Stimulated activated CD8-positive, alpha-beta memory T cell treated with anti-CD3 and anti-CD28 coated beads, Interleukin-15, amount 100 ng/mL, for 1 hour (primary cell): ENCODE measurements at places on chromosomes 12 and 14.
A peak's percentile ranks its signal among the peaks of the same experiment; 100 is the strongest.

DNA sequence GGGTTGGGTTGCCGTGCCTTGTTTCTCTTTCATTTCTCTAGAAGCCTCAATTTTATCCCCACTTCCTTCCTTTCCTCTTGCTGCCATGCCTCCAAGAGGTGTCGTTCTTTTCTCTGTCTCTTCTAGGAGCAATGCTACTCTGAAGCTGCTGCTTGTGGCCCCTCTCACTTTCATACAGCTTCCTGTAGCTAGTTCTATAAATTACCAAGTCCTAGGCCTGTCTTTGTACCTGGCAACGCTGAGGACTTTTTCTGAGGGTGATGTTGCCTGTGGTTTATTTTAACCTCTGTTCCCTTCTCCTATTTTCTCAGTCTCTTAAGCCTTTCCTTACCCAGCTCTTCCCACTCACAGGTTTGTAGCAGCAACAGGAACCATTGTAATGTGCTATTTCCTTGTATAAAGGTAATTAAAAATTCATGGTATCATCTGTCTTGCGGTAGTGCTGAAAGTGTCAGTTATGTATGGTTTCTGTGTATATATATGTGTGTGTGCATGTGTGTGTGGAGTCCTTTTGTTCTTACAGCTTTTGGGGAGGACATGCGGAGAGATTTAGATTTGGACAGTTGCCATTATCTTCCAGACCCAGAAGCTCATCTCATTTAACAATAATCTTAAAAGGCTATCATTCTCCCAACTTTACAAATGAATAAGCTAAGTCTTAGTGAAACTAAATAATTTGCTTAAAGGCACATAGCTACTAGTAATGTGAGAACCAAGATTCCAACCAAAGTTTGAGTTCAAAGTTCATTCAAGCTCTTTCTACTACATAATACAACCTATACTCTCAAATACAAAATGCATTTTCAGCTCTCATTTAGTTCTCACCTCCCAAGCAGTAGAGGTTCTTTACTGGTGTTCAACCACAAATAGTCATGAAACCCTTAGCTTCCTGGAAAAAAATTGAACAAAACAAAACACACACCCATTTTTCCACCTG is 43.8 kb downstream of the DDHD1 start:
- DNase-seq, result peak; percentile 13

DNA sequence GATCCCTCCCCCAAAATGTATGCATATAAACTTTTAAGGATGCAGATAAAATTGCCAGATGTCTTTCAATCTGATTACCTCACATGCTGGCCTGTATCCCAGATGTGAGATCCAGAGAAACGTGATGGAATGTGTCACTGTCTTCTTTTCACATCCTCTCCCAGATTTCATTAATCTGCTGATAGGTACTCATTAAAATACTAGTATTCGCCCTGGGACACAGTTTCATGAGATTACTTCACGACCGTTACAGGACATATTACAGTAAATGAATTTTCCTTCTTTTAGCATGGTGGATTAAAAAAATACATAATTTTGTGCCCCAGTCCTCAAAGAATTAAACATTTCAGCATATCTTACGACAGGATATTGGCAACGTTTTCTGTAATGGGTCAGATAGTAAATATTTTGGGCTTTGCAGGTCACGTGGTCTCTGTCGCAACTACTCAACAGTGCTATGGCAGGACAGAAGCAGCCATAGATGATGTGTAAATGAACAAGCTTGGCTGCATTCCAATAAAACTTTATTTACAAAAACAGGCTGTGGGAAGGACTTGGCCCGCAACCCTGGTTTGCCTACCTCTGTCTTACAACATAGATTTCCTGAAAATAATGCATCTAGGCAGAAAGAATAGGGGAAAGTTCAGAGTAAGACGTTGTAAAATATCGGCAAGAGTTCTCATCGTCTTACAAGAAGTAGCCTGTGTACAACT is 156.0 kb upstream of the DIO3 start:
- no peak for DNase-seq

GRCh38 chr12:108666401-108666881 is 32.7 kb upstream of the SELPLG start:
- DNase-seq, result no peak

DNA sequence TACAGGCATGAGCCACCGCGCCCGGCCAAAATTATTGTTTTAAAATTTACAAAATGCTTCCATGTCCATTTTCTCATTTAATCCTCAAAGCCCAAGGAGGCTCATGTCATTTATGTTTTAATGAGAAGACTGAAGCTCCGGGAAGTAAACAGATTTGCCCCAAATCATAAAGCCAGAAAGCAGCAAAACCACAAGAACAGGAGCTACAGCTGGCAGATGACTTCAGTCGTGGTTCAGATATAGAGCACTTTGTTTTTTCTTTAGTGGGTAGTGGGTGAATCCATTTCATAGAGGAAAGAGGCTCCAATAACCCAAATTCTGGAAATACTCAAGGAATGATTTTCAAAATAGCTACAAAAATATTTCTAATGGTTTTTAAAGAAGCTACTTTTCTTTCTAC is 45.4 kb upstream of the VPS33A start:
- no peak for DNase-seq

DNA sequence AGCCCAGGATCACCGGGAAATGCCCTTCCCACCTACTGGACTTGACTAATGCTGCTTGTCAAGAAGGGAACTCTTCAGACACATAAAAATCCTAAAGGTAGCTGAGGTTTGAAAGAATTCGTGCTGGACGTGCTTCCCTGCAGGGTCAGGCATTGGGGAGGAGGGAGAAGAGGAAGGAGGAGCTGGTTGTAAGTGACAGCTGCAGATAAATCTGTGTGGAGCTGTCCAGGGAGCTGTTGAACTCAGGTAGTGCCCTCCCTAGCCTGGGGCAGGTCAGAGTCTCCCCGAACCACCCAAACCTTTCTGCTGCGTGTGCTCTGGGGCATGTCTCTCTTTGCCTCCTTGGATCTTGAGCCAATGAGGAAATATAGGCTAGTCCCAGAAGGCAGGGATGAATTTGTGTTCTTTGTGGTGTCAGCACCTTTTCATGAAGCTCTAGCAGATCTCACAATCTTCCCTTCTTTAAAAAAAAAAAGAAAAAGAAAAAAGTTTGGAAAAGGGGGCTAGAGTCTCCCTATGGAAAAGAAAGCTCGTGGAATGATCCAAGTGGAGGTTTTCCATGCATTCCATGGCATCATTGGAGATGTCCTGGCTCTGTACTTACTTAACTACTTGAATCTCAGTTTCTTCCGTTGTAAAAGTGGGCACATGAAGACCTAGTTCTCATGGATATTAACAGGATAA is 23.6 kb upstream of the FOS start:
- no peak for DNase-seq

- DNase-seq, result no peak
Observed at GRCh38 chr14:96148631-96149030, 56.0 kb upstream of the BDKRB2 start.

GRCh38 chr12:82327861-82328260 is 30.3 kb downstream of the CCDC59 start:
- no peak for DNase-seq

DNA sequence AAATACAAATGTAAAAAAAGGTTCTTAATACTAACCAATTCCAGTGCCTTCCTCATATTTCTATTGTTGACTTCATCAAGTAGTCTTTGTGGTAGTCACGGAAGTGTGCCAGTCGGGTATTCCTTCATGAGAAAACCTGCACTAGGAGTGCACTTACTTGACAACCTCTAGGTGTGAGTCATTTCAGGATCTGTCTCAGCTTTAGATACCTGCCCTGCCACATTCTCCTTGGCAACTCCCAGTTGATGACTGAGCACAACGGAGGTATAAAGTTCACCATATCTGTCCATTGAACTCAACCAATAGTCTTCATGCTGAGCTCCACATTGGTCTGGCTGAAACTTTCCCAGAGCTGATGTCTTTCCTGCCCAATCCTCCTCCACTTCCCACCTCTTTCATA is 215.7 kb downstream of the SYT10 start:
- no peak for DNase-seq

DNA sequence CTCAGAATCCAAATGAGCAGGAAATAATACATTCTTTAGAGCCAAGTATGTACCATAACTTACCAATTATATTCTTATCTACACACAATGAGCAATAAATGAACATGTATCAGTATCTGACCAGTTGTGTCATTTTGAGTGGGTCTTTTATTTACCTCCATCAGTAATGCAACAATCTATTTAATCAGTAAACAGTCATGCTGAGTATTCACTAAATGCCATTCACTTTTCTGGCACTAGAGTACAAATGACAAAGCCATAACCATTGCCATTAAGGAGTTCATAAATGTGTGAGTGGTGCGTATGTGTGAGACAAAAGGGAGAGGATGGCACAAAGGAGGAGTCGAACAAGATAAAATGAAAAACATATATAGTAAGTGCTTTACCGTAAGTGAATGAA is 1.5 kb upstream of the STRAP start:
- no peak for DNase-seq

DNA sequence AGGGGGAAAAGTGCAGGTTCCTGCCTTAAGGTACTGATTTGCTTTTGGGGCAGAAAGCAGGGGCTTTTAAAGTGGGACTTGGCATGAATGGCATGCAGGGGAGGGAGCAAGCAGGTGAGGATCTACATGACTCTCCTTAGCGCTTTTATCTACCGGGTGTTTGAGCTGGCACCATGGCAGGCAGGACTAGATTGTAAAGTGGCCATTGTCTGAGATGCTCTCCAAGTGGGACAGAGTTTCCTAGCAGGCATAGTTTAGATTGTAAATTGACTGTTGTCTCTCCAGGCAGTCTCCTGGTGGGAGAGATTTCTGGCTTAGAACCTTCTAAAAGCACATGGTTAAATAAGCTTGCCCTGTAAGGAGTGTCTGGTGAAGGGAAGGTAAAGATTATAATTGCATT is 5.3 kb upstream of the DICER1 start:
- DNase-seq, result no peak

DNA sequence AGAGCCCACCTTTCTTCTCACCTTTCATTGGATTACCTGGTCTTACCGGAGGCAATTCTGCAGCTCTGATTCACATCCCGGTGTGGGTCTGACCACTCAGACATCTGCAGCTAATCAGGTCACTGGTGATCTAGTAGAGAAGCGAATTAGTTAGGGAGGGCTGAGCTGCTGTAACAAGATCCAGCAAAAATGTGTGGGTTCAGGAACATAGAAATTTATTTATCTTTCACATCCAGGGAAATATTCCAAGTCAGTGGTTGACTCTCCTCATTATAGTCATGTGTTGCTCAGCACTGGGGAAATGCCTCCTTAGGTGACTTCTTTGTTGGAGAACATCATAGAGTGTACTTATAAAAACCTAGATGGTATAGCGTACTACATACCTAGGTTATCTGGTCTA is 218.7 kb upstream of the PELI2 start:
- DNase-seq, result no peak

- no peak for DNase-seq
Observed at GRCh38 chr12:27814851-27815591, 35.0 kb upstream of the MANSC4 start.

DNA sequence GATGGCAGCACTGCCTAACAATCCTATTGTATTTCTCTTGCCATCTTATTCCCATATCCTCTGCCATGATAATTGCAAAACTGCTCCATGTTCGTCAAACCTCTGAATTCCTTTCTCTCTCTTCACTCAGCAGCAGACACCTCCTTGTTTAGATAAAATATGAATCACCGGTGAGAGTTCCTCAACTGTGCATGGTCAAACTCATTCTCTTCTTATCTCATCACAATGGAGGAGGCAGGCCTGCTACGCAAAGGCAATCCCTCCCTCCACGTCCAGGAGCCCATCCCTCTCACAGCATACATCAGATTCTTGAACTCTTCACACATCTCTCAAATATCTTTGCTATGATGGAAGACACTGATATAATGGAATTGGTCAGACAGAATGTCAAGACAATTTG is 90.1 kb upstream of the DAAM1 start:
- DNase-seq, result no peak

GRCh38 chr14:96806836-96807235 is 9.7 kb downstream of the VRK1 start:
- DNase-seq, result no peak

GRCh38 chr12:76270657-76271358 is 77.4 kb downstream of the BBS10 start:
- DNase-seq, result no peak

- no peak for DNase-seq
Observed at GRCh38 chr12:131226345-131227265, 272.9 kb downstream of the ADGRD1 start.
